ENCODE measurements at places on chromosomes 3 and 15.

GRCh38 chr15:34987609-34988026 is 469 bp downstream of the ZNF770 start:
- no peak for DNase-seq

- DNase-seq = no peak
Measured at GRCh38 chr3:46960835-46961234, 15.7 kb downstream of the CCDC12 start.

DNA sequence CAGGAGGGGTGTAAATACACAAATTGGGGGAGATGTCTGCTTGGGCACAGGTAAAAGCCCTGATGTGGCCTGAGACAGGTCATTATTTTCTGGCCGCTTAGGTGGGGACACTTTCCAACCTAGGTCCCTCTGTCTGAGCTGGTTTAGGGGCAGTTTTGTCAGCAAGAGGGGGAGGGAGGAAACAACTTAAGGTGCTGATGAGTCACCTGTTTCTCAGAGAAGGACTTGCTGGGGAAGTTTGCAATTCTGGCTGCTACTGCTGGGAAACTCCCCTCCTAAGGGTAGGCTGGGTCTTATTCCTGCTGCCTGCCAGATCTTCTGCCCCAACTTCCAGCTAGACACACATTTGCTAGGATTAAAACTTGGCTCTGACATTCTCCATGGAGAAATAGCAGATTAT is 4.8 kb upstream of the RHOV start:
- DNase-seq = peak; percentile 66

DNA sequence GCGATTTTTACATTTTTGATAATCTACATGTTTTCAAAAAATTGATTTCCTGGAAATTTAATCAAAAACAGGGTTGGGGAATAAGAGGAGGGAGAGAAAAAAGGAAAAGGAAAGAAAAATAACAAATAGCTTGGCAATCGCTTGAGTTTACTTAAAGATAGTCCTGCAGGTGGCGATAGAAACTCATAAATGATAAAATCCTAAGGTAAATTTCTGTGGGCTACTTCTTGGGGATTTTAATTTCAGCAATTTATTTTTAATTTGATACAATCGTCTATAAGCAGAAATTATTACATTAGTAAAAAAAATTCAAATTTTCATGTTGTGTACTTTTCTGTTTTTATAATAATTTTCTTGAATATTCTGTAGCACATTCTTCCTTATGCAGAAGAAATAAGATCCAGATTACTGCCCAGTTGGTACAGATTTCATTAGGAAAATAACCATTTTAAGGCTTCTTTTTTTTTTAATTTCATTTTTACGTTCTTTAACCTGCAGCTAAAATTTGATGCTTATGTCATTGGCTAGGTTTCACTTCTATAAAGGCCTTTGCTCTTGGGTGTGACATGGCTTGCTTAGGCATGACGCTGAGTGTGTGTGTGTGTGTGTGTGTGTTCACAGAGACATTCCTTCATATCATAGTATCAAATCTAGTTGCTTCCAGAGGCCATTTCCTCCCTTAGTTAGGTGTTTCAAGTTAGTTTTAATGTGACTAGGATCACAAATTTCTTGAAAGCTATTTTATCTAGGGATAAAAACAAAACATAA is 181.8 kb downstream of the MCTP2 start:
- no peak for DNase-seq

DNA sequence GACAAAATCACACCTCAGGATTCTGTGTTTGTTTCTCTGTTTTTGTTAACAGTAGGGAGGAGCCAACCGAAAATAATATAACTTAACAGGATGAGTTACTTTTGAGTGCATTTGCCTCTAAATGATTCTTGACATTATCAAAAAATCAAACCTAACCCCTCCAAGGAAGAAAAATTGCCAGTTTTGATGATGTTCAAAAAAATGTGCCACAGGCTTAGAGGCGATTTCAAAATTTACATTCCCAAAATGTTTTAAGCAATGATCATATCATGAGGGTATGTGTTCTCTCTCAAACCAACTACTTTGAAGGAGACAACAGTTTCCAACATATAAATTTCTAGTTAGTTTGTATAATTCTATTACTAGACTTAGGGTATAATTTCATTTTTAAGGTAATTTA is 6.7 kb downstream of the VGLL3 start:
- DNase-seq = no peak

GRCh38 chr3:124275412-124275811 is 283.5 kb upstream of the ROPN1 start:
- no peak for DNase-seq

- DNase-seq = no peak
Measured at GRCh38 chr3:16426665-16427064, 86.8 kb downstream of the RFTN1 start.

- DNase-seq = no peak
Measured at GRCh38 chr3:58868097-58868779, 181.6 kb downstream of the CFAP20DC start.

- peak; percentile 98 for DNase-seq
Measured at GRCh38 chr3:14431917-14432834, 29.8 kb downstream of the SLC6A6 start.

DNA sequence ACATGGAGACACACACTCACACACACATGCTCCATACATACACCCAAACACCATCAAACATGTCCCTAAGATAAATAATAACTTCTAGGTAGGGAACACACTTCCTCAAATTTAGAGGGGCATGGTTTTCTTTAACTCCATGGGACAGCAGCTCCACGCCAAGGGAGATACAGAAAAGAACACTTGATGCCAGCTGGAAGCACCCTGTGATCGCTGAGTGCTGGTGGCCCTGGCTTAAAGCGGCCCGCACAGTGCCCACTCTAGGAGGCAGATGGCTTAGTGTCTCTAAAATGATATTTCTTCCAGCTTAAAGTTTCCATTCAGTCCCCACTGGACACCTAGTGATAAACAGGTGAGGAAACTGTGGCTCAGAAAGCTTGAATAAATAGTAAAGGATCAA is 232.9 kb downstream of the UACA start:
- DNase-seq = no peak

DNA sequence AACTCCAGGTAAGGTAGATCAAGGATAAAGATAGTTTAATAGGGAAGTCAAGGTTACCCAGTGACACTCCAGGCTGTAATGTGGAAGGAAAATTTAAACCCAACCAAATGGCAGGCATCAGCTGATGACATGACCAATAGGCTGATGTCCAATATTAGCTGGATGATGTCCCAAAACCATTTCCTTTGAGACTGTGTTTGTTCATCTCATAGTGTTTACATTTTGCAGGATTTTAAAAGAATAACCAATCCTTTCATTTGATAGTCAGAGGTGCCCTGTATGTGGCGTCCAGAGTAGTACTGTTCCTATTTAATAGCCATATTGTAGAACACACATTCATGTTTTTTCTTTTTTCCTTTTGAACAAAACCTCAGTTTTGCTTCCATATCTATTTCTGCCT is 23.3 kb upstream of the TMEM158 start:
- DNase-seq = no peak

DNA sequence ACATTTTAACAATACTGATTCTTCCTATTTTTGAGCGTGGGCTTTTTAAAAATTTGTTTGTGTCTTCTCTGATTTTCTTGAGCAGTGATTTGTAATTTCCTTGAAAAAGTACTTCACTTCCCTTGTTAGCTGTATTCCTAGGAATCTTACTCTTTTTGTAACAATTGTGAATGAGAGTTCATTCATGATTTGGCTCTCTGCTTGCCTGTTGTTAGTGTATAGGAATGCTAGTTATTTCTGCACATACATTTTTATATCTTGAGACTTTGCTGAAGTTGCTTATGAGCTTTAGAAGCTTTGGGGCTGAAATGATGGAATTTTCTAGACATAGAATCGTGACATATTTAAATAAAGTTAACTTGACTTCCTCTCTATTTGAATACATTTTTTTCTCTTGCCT is 582.8 kb upstream of the BCHE start:
- DNase-seq = no peak

DNA sequence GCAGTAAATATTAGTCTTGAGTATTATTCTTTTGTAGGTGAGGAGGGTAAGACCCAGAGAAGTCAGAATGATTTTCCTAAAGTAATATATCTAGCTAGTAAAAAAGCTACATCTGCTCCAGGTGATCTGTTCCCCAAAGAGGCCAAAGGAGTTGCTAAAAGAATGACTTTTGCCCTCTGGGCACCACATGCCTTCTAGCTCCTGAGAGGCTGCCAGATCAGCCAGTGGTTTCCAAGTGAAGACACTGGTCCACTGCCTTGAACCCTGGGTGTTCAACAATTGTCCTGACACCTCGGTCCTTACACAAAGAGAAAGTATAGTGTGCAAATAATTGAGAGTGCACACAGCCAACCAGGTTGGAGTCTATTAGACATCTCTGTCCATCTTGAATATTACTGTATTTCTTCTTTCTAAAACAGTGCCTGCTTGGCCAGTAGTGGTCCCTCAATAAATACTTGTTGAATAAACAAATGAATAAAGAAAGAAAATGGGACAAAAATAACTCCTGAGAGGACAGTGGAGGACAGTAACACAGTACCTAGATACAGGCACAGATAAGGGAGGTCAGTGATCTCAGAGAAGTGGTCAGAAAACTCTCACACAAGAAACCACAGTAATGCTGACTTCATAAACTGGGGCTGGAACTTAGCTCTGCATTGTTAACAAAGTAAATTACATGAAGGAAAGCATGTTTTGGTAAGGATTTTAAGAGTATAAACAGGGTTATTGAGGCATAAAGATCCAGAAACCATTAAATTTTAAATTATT is 56.6 kb upstream of the CSTA start:
- no peak for DNase-seq

- DNase-seq = no peak
Measured at GRCh38 chr15:88342666-88343065, 86.1 kb upstream of the NTRK3 start.

- no peak for DNase-seq
Measured at GRCh38 chr3:138812806-138813205, 21.9 kb downstream of the PIK3CB start.

GRCh38 chr3:45437383-45437782 is 49.0 kb downstream of the LARS2 start:
- no peak for DNase-seq

- no peak for DNase-seq
Measured at GRCh38 chr3:14324224-14324944, 78.0 kb upstream of the SLC6A6 start.

- DNase-seq = no peak
Measured at GRCh38 chr15:70262591-70263274, 165.0 kb upstream of the TLE3 start.

- DNase-seq = no peak
Measured at GRCh38 chr3:15787941-15788340, 9.8 kb downstream of the ANKRD28 start.

DNA sequence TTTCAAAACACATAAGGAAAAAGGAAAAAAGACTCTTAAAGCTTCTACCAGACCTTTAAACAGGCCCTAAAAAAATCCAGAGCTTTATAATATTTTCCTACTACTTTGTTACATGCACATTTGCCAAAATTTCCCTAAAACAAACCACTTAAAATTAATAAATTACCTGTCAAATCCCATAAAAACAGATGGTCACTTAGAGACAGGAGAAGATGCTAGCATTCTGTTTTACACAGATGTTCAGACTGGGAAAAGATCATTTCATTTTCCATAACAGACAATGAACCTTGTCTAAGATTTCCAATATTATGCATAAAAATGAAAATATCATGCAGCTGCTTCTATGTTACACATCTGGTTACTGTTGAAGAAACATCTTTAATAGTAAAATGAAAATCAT is 66.6 kb downstream of the SUCLG2 start:
- no peak for DNase-seq

GRCh38 chr3:186152889-186153292 is 44.0 kb upstream of the ETV5 start:
- DNase-seq = peak; percentile 74

DNA sequence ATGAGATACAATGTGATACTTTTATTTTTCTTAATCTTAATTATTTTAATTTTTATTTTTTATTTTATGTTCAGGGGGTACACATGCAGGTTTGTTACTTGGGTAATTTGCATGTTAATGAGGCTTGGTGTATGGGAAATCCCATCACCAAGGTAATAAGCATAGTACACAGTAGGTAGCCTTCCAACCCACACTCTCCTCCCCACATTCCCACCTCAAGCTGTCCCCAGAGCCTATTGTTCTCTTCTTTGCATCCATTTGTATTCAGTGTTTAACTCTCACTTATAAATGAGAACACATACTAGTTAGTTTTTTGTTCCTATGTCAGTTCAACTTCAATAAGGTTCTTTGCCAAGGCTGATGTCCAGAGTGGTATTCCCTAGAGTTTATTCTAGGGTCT is 1375.4 kb downstream of the NSUN3 start:
- no peak for DNase-seq

DNA sequence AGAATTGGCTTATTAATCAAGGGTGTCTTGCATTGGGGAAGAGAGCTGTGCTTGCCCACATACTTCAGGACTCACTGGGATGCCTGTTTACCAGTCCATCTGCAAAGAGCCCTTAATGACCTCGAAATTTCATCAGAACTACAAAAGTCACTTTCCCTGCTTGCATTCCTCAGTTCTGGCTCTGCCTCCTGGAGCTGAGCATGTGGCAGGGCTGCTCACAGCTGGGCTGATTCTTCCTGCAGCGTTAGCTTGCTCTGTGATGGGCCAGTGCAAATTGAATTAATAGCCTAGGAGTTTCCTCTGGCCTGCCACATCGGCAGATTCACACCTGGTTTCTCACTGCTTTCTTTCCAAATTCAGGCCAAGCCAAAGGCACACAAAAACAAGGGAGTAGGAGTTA is 108.9 kb downstream of the DUT start:
- no peak for DNase-seq
